AG10803 (cell line): ENCODE measurements at places on chromosomes 4 and X.

- DNase-seq, result no peak
Observed at GRCh38 chr4:143085659-143086058, 99.1 kb upstream of the USP38 start.

DNA sequence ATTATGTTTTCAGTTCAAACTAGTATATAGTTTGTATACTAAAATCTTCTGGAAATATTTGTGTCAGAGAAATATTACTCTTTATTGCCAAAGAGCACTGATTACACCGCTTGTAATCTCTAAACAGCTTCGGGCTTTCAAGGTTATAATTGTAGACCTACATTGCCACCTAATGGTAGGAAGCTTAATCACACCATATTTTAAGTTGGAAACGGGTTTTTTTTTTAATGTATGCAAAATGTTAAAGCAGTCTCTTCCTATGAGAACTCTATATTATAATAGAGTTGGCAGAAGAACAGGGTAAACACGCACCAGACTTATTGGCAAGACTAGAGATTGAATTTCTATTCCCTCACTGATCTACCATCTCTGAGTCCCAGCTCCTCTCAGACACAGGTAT is 19.5 kb upstream of the NFXL1 start:
- DNase-seq, result peak; percentile 51

GRCh38 chrX:54044877-54045338 is 635 bp upstream of the PHF8 start:
- no peak for DNase-seq

GRCh38 chr4:41528512-41529205 is 9.3 kb upstream of the LIMCH1 start:
- no peak for DNase-seq

DNA sequence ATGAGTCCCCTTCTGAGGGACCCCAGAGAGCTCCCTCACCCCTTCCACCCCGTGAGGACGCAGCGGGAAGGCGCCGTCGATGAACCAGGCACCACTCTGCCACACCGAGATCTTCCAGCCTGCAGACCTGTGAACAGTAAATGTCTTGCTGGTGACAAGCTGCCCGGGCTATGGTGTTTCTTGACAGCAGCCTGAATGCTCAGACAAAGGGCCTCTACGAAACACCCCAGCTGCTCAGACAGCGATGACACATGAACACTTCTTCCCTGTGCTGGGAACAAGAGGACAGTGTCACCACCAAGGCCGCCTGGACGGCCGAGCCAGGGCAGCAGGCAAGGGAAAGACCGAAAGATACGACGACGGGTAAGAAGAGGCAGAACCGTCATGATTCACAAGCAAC is 30.6 kb upstream of the GTPBP6 start:
- no peak for DNase-seq

DNA sequence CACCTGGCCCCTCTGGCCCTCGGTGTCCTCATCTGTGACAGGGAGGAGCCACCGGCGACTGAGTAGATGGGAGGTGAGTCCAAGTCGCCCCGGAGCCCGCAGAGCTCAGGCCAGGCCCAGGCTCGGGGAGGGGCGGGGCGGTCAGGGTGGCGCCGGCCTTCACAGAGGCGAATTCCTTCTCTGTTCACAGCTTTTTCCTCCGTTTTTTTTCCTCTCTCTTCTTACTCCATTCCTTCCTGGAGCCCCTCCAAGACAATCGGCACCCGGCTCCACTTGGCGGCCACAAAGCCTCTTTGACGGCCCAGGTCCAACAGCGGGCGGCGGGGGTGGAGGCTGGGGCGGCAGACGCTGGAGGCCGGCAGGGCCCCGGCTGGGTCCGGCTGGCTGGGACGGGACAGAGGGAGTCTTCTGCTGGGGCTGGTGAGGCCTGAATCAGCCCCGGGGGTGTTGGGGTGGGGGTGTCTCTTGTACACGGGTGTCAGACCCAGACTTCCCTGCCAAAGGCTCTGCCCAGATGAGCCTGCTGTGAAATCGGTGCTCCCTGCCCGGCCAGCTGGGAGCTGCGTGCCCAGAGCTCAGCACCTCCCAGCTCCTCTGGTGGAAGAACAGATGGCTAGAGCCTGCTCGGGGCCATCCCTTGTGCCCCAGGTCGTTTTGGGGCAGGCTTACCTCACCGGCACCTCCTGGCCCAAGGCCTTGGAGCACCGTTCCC is 22.6 kb downstream of the FGFRL1 start:
- DNase-seq, result peak; percentile 84

DNA sequence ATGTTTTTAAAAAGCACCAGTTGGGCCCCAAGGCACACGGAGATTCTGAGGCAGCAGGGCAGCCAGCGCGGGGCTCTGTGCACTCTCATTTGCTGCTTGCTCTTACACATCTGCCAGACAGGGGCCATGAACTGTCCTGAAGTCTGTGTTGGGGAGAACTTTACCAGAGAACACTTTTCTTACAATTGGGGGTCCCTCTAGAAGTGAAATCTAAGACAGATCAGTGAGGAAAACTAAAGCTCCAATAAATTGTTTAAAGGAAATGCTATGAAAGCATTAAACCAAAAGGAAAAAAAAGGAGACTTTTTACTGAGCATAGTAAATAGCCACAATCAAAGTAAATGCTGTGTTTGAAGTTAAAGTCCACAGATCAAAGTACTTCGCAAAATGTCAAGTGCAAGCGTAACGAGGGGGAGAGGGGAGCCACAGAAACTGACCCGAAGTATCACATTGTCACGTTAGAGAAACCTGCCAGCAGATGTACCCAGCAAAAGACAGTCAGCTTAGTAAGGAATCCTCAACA is 37.8 kb downstream of the SORBS2 start:
- no peak for DNase-seq

DNA sequence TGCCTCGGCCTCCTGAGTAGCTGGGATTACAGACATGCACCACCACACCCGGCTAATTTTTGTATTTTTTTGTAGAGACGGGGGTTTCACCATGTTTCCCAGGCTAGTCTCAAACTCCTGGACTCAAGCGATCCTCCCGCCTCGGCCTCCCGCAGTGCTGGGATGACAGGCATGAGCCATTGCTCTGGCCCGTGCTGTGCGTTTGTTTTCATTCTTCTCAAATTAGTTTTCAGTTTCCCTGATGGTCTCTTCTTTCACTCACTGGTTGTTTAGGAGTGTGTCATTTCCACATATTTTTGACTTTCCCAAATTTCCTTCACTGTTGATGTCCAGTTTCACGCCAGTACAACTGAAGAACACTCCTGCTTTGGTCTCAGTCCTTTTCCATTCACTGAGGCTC is 31.8 kb downstream of the SH3TC1 start:
- no peak for DNase-seq

DNA sequence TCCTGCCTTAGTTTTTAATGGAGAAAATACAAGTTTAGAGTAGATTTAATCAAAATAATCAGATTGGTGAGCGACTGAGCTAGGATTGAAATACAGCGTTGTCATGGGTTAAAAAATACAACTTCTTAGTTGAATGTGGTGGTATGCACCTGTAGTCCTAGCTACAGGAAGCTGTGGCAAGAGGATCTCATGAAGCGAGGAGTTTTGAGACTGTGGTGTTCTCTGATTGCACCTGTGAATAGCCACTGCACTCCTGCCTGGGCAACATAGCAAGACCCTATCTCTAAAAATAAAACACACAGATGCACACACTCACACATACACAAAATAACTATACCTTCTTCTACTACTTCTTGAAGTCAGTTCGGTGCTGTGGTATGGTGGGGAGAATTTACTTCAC is 19.8 kb upstream of the GBA3 start:
- no peak for DNase-seq

DNA sequence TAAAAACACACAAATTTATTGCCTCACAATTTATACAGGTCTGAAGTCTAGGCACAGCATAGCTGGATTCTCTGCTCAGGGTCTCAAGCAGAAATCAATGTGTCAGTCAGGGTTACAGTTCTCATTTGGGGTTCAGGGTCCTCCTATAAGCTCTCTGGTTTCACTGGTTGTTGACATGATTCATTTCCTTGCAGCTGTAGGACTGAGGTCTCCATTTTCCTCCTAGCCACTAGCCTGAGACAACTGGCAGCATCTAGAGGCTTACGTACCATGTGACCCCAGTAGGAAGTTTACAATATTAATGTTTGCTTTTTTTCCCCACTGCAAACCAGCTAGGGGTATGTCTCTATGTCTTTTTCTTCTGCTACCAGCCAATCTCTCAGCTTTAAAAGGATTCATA is 102.5 kb downstream of the CPEB2 start:
- no peak for DNase-seq

- no peak for DNase-seq
Observed at GRCh38 chr4:41853973-41854372, 81.3 kb upstream of the TMEM33 start.

GRCh38 chr4:84852081-84852480 is 114.4 kb downstream of the WDFY3 start:
- no peak for DNase-seq

DNA sequence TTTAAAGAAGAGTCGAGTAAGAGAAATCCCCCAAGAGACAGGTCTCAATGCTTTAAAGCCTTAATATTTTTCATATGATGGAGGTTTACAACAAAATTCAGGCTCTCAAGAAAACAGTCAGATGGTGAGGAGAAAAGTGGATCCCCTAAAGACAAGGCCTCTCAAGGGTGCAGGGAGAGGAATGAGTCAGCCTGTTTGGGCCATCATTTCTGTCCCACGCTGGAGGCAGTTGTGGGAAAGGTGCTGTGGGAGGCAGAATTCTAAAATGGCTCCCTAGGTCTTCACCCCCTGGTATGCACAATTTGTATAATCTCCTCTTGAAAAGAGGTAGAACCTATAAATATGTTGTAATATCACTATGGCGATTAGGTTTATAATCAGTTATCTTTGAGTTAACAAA is 4.6 kb upstream of the TIFA start:
- DNase-seq, result no peak

GRCh38 chr4:42357325-42357724 is 40.0 kb upstream of the SHISA3 start:
- DNase-seq, result no peak

- no peak for DNase-seq
Observed at GRCh38 chrX:1427756-1428155, 25.0 kb downstream of the ASMTL start.

DNA sequence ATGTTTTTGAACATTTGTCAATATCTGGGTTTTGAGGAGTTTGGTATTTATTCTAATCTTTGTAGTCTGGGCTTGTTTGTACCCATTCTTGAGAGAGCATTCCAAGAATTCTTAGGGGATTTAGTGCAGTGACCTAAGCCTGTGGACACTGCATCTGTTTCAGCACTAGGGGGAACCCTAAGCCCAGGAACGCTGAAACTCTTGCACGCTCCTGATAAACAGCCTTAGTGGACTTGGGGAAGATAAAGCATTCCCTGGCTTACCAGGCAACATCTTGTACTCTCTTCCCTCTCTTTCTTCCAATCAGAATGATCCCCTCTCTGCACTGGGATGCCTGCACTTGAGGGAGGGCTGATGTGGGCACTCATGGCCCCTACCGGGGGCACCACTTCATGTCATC is 654.9 kb upstream of the HTR2C start:
- peak; percentile 1 for DNase-seq

DNA sequence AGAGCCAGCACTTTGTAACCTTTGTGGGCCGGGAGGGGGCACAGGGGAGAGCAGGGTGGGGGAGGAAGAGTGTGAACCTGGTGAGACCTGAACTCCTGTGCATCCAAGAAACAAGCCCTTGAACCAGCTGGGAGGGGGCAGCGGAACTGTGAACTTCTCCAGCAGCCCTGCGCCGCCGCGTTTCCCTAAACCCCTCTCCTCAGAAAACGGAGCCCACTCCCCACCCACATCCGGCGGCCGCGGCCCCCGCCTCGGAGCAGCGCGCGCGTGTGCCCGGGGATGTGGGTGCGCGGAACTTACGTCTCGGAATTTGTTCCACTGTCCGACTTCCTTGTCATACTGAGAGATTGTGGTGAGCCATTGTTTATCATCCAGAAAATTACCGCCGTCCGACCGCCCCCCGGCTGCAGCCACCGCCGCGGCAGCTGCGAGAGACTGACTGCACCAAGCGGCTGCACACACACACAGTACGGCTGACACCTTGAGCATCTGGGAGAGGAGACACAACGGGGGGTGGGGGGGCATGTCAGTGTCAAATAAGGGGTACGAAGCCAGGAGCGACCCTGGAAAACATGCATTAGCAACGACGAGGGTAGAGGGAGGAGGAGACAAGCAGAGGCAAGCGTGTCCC is 494 bp downstream of the SPOCK3 start:
- DNase-seq, result no peak

DNA sequence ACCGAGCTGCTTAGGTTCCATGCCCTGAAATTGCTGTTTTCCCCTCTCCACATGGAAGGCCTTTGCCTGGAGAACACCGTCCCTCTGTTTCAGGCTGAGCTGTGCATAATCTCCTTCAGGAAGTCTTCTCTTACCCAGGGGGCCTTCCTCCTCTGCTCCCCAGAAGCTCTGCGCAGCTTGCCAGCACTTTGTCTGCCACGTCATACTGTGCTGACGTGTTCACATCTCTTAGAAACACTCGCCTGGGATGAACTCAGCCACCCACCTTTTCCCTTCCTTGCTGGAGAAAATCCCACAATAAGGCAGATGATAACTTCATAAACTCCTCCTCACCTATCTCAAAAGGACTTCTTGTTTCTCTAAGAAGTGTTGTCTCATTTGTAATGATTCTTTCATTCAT is 110.7 kb downstream of the ARHGAP10 start:
- DNase-seq, result no peak

- no peak for DNase-seq
Observed at GRCh38 chr4:8051644-8052043, 107.0 kb downstream of the ABLIM2 start.

GRCh38 chr4:77050962-77051361 is 24.8 kb downstream of the CCNI start:
- peak; percentile 54 for DNase-seq

DNA sequence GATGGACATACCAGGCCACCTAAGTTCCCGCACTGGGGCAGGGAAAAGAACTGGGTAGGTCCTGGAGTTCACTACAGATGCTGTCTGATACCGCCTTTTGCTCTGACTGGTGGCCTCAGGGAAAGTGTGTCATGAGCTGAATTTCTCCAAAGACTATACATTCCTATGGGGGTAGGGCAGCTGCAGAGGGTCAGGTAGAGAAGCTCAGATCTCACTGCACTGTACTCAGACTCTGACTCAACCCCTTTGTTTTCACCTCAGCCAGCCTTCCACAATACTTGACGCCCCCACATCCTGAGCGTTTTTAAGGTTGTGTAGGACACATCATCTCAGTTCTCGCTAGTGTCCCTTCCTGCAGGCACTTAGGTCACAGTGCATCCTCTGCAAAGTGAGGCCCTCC is 7.8 kb downstream of the GATB start:
- no peak for DNase-seq
